ENCODE measurements at places on chromosomes 1 and 21.

GRCh38 chr1:171206204-171206977 lies 21.3 kb downstream of the FMO2 start:
- no peak for DNase-seq

GRCh38 chr1:118113261-118113660 lies 71.8 kb downstream of the SPAG17 start:
- no peak for DNase-seq

- DNase-seq = no peak
Observed at GRCh38 chr1:165259236-165259635, 97.3 kb downstream of the LMX1A start.

GRCh38 chr21:44612669-44613229 lies 870 bp downstream of the KRTAP10-8 start:
- no peak for DNase-seq

DNA sequence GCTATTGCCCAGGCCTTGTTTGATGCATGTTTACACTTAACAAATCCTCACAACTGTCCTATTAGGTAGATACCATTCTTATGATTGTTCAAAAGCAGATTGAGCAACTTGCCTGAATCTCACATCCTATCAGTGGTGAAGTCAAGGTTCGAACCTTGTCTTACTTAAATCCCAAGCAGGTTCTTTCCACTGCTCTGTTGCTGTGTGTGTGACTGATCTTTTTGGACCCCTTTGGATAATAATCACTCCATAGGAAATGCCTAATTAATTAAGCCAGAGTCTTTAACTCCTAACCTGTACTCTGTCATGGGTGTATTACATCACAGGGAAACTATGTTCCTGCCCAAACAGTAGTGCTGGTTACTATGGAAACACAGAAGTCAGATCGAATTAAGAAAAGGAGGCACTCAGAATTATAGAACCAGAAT lies 84.2 kb downstream of the SPATA46 start:
- no peak for DNase-seq

DNA sequence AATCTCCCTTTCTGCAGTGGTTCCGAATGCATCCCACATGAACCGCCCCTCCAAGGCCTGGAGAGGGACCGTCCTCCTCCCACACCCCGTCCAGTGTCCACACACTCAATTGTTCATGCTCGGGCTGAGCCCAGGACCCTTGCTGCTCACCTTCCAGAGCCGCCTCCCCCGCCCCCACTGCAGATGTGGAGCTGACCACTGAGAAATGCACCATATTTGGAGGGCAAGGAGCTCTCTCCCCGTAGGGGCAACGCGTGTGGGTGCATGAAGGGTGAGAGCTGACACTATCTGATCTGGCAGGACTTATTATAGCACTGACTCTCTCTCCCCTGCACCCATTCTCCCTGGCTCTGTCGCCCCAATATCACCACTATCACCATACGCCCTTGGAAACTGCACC lies 4.0 kb upstream of the S100A3 start:
- DNase-seq = no peak

DNA sequence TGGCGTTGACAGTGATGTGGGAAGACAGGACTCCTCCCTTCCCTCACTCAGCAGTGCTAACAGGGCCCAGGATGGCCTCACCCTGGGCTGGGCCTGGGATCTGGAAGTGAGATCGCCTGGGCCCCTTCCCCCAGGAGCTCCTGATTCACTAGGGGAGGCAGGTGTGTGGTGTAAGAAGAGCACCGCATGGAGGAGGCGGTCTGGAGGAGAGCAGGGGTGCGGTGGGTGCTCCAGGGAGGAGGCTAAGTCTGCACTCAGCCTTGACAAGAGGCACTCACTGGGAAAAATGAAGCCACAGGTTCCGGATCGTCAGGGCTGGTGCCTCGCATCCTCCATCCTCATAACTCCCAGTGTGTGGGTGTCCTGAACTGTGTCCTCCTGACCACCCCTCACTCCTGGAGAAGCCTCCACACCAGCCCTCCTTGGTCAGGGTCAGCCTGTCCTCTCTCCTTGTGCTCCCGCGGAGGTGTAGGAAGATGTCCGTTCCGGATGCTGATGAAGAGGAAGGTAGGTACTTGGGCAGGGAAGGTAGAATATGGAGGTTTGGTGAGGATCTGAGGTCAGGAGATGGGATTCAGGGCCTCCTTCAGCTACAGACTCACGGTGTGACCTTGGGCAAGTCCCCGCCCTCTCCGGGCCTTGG lies 142.1 kb upstream of the WNT4 start:
- DNase-seq = no peak

GRCh38 chr1:117237726-117238381 lies 27.1 kb upstream of the VTCN1 start:
- no peak for DNase-seq

DNA sequence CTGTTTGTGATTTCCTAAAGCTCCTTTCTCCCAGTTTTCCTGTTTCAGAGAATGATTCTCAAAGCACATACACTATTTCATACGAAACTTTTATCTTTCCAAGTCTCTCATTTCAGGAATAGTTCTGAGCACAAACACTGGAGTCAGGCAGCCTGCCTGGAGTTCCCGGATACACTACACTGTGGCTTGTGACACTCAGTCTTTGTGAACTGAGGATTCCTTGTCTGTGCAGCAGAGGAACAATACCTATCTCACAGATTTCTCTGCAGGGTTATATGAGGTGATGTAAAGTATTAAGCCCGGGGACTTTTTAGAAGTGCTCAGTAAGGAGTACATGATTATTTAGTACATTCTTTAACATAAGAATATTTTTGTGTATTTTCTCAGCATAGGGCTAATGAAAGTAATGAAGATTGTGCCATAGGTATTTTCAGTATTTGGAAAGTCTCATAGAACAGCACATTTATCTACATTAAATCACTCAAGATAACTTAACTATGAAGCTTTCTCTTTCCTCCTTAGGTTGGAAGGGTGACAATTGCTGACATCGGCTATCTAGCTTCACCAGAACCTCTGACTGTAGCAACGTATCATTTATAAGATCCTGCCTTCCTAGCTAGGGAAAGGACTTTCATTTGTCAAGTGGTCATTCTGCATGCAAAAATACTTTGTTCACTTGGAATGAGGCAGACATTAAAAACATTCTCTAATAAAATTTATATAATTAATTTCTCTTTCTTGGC lies 12.9 kb downstream of the GBP2 start:
- DNase-seq = no peak

GRCh38 chr1:27438621-27439061 lies 46.2 kb downstream of the GPR3 start:
- DNase-seq = no peak

- no peak for DNase-seq
Observed at GRCh38 chr1:246724731-246725095, 504 bp downstream of the SCCPDH start.

GRCh38 chr1:106678279-106679050 lies 378.0 kb upstream of the PRMT6 start:
- no peak for DNase-seq

DNA sequence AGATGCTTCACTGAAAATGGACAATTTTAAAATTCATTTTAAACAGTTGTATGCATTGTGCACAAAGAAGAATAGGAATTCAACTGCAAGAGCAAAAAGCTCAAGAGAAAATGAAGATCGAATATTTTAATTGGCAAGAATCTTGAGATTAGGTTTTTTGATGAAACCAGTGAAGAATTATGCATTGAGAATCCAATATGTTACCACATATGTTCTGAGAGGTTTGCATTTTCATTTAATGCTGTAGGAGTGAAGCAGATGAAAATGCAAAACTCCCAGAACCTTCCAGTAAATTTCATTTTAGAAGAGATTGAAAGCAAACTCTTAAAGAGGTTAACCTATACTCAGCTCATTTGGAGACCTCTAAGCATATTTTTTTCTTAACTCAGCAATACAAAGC lies 298.0 kb downstream of the OLFM3 start:
- DNase-seq = no peak

DNA sequence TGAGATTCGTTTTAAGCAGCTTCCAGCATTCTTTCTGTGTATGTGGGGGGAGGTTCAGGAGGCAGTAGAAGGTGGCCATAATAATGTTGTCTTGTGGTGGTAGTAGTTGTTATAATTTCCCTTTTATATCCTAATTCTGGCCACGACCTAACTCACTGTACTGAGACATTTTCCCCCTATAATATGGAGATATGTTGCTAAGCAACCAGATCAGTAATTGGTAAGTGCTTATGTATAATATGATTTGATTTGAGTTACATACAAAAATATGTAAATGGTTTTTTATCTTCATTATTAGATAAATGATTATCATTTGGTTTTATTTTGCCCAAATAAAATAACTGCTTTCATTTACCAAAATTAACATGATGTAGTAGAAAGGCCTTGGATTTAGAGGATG lies 376.2 kb downstream of the KIF26B start:
- DNase-seq = no peak

GRCh38 chr1:158398818-158399514 lies at the start of gene OR10T2:
TSS of gene OR10T2 (minus strand) at chr1:158399466. CDS start at chr1:158399466, 0 bp downstream.
- no peak for DNase-seq

DNA sequence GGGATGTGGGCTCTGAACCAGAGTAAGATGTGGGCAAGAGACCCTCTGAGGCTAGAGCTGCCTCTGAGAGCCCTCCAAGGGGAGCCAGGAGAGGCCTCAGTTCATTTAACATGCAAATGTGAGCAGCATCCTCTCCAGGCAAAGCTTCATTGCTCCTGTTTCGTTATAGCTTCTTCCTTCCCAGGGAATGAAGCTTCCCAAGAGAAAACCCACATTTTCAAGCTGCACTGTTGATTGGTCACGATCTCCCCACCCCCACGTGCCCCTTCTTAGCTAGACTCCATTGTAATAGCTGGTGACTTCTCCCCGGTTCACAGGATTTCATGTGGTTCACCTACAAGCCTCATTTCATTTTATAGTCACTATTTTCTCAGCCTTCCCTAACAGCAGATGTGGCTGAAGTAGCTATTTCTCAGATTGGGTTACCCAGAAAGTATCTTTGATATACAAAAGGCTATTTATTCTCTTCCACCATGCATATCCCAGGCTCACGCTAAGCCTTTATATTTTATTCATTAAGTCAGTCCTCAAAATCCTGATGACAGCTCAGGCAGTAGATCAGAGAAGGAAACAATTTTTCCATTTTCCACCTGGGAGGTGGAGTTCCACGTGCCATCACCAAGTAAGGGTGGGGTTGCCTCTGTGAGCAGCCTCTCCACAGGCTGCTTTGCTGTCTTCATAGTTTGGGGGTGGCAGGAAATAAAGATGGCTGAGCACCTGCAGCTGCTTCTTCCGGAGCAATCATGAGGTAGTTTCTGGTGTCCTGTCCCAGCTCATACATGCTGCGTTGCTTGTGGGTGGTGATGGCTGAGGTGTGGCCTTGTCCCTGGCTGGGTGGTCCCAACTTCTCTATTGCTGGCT lies 178.3 kb upstream of the RAB4A start:
- no peak for DNase-seq

Measured in stimulated activated CD4-positive, alpha-beta T cell treated with anti-CD3 and anti-CD28 coated beads, Interleukin-4, amount 100 ng/mL, for 4 hours (primary cell).